Activated naive CD4-positive, alpha-beta T cell treated with Interleukin-2 at 50 U/mL for 16 hours (primary cell): ENCODE measurements at places on chromosomes 2 and 18.

DNA sequence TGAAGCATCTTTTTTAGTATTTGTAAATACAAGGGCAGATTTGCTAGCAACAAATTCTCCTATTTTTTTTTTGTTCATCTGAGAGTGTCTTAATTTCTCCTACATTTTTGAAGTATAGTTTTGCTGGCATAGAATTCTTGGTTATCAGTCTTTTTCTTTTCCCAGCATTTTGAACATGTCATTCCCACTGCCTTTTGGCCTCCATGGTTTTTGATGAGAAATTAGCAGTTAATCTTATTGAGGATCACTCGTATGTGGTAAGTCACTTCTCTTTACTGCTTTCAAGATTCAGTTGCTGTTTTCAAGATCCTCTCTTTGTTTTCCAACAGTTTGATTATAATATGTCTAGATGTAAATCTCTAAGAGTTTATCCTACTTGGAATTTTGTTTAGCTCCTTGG, 16.9 kb upstream of the RNF149 start:
- DNase-seq: no peak

DNA sequence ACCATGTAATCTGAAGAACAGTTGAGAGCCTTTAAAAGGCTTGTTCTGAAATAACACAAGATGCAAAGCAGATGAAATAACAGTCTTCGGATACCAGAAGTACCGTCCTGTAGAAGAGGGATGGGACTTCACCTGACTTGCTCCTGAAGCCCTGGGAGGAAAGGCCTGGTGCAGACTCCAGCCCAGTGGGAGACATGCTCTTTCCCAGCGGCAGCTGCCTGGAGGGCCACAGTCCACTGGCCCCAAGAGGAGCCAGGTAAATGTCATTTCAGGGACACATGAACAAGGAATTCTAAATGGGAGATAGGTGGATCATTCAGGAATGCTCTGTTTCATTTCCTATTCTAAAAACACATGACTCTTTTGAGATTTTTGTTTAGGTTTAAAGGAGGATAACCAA, 22.6 kb upstream of the CHN1 start:
- DNase-seq: no peak

GRCh38 chr2:21043744-21044532, at the start of gene APOB:
Gene APOB, minus strand, starts transcription at chr2:21044073. Its CDS starts 128 bp downstream, at chr2:21043945.
- no peak for DNase-seq

DNA sequence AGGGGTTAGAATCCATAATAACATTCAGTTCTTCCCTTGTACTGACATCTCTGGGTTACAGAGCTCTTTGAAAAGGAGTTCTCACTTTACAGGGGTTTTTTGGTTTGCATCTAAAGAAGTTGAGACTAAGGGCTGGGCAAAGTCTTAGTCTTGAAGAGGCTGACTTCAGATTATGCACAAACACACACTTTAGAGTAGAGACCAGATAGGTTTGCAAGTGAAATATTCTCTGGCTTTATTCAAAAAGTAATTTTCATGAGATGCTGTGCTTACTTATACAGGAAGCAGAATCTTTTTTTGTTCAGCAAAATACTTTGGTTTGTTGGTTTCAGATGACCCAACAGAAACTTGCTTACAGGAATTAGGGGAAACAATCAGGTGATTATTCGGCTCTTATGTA, 410.9 kb upstream of the LRRTM1 start:
- no peak for DNase-seq

- DNase-seq: no peak
These were observed 162.7 kb downstream of the CAMKMT start for GRCh38 chr2:44524347-44524926.

GRCh38 chr2:168758970-168759820, 43.2 kb upstream of the NOSTRIN start:
- peak; percentile 12 for DNase-seq

- no peak for DNase-seq
These were observed 95.3 kb downstream of the SMC6 start for GRCh38 chr2:17658251-17658843.

- DNase-seq: no peak
These were observed 145.9 kb downstream of the KLHL29 start for GRCh38 chr2:23530909-23531276.

- no peak for DNase-seq
These were observed 144.7 kb downstream of the CAPN13 start for GRCh38 chr2:30662268-30663131.

DNA sequence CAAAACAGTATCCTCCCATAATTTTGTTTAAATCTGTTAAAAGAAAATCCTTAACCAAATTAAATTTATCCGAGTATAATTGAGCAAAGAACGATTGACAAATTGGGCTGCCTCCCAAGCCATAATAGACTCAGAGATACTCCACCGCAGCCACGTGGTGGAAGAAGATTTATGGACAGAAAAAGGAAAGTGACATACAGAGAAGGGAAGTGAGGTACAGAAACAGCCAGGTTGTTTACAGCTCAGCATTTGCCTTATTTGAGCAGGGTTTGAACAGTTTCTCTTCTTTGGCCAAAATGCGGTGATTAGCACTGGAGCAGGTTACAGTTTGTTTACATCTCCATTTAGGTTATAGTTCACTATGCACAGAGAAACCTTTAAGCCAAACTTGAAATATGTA, 60.8 kb downstream of the KYNU start:
- no peak for DNase-seq

GRCh38 chr18:21653361-21653760, 41.2 kb downstream of the SNRPD1 start:
- DNase-seq: no peak

DNA sequence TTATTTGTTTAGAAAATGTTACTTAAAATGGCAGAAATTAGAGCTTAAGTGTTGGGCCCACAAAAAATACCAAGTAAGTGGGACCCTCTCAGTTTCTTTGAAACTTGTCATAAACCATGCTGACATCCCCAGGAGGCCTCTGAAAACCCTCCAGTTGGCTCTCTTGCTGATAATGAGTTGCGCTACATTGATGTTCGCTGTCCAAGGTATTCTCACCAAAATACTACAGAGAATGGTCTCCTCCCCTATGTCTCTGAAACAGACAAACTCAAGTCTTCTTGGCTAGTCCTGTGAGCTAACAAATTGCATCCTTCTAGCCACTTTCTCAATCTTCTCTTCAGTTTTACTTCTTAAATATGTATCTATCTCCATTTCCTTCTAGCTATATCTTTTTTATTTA, 669.4 kb downstream of the IRS1 start:
- DNase-seq: no peak

- no peak for DNase-seq
These were observed 120.8 kb downstream of the GLI2 start for GRCh38 chr2:120856421-120856862.

- DNase-seq: no peak
These were observed 2.9 kb downstream of the DUSP11 start for GRCh38 chr2:73776869-73777519.

DNA sequence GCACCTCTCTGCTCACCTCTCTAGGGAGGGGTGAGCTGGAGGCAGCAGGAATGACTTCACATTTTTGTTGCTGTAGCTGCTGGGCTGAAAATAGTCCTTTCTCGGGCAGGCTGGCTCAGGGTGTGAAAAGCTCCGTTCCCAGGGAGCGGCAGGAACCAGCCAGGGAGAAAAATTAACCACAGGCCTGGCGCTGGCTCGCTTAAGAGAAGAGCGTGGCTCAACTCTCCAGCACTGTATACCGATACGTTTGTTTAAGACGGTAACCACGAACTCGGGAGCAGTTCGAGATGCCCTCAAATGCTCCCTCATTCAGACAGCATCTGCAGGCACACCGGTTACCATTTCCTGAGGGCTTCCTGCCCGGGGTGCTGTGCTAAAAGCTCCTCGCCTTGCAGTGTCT, 129.6 kb downstream of the CELF4 start:
- no peak for DNase-seq

- DNase-seq: no peak
These were observed 51.3 kb downstream of the RNF144A start for GRCh38 chr2:6968319-6969100.

- no peak for DNase-seq
These were observed 291.4 kb downstream of the THSD7B start for GRCh38 chr2:137056704-137057103.

GRCh38 chr2:98815795-98816194, 84.9 kb upstream of the MGAT4A start:
- no peak for DNase-seq

GRCh38 chr2:211014376-211014775, 458.0 kb downstream of the CPS1 start:
- DNase-seq: no peak

GRCh38 chr2:33136056-33136455, 189.3 kb downstream of the LTBP1 start:
- no peak for DNase-seq

GRCh38 chr2:162888652-162889051, 50.1 kb upstream of the KCNH7 start:
- no peak for DNase-seq

GRCh38 chr2:147046473-147046872, 798.4 kb upstream of the ACVR2A start:
- no peak for DNase-seq

DNA sequence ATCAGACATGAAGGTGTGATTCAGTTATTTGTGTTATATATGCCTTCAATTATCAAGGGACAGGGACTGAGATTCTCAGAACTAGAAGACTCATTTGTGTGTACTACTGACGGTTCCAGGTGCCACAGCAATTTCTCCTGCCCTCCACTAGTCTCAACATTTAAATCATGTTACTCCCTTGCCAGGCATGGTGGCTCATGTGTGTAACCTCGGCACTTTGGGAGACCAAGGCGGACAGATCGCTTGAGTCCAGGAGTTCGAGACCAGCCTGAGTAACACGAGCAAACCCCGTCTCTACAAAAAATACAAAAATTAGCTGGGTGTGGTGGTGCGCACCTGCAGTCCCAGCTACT, 1.1 kb downstream of the CNDP2 start:
- DNase-seq: no peak

- no peak for DNase-seq
These were observed 7.9 kb downstream of the STK11IP start for GRCh38 chr2:219605607-219605954.

DNA sequence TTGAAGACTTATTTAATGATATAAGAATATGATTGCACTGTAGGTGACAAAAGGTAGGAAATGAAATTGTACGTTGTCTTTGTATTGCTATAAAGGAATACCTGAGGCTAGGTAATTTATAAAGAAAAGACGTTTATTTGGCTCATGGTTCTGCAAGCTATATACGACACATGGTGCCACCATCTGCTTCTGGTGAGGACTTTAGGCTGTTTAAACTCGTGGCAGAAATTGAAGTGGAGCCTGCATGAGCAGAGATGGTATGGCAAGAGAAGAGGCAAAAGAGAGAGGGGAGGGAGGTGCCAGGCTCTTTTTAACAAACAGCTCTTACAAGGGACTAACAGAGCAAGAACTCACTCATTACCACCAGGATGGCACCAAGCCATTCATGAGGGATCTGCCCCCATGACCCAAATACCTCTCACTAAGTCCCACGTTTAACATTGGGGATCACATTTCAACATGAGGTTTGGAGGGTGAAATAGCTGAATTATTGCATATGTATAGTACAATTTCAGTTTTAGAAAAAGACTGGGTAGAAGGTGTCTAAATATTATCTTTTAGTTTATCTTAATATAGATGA, 86.8 kb downstream of the GULP1 start:
- DNase-seq: no peak

GRCh38 chr2:98028931-98029717, 33.4 kb upstream of the TMEM131 start:
- DNase-seq: no peak

DNA sequence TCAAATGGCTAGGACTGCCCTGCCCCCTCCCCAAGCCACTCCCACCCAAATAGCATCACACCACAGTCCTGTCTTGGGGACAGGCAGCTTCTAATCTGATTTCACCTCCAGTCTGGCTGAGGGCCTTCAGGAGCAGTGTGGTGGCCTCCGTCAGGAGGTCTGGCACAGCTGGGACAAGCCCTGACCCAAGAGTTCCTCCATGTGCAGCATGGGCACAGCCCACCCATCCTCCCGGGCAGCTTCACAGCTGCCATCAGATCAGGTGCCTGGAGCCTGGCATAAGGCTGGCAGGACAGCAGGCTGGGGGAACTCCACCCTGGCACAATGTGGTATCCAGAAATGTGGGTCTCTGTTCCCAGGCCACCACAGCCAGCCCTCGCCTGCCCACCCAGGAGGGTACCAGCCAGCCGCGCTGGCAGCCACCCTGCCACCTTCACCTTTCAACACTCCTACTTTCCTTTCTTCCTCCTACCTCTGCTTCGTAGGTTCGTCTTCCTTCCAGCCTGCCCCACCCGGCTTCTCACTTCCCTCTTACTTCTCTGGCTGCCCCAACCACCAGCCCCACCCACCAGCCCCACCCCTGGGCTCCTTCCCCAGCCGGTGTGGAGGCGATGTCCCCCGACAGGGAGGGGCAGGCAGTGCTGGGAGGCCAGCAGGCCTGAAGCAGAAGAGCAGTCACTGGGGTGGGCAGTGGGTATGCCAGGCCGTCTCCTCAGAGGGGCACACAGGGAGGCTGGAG, at the start of gene CAPG:
CAPG (minus strand) TSS at position 522 of the 739 bp plus-strand sequence. CDS start 8,221 bp downstream, outside the sequence.
- DNase-seq: peak; percentile 51

GRCh38 chr2:156918410-156918809, 339.1 kb upstream of the GALNT5 start:
- no peak for DNase-seq

GRCh38 chr2:157414050-157414449, 29.8 kb downstream of the CYTIP start:
- no peak for DNase-seq

DNA sequence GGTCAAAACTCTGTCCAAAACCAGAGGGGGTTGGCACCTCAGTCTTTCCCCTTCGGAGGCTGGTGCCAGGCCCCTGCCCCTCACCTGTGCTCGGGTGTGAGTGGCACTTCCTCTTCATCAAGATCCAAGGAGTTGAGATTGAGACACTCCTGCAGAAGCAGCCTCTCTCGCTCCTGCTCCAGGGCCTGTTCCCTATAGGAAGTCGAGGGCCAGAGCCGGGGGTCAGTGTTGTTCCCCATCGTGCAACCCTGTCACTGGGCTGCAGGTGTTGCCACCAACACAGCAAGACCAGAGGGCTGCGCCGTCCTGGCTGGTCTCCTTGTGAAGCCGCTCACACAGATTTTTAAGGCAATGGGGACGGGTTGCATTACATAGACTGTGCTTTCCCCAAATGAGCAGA, 18.9 kb downstream of the FAM178B start:
- no peak for DNase-seq

GRCh38 chr2:40357667-40358066, 94.2 kb downstream of the SLC8A1 start:
- DNase-seq: no peak

DNA sequence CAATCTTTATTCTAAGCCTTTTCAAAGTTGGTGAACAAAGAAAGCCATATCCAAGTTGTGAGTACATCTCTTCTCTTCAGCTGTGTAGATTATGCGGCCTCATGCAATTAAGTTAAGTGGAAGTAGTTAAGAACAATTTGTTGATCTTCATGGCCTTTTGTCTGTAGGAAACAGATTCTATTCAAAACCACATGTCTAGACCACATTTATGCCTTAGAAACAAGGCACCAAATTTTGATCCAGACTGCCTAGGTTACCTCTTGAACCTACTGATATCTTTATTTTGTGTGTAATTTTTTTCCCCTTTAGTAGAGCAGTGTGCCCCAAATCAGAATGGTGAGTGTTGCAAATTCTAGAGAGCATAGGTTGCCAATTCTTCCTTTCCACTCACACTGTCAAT, 101.6 kb upstream of the CERS6 start:
- DNase-seq: no peak
